CD8-positive, alpha-beta memory T cell (primary cell): ENCODE measurements at places on chromosomes 6 and 20. TPM values are rescaled to one million over a fixed set of nuclear protein-coding genes. Genes with fewer than 3 reads are reported as not detected.

MCCD1 gene
- total RNA-seq: not detected

MAFB gene
- total RNA-seq: 1.7 TPM

NFATC2 gene
- 63.0 TPM for total RNA-seq

ECT2L gene
- not detected for total RNA-seq

PFDN6 gene
- 118 TPM for total RNA-seq

SCUBE3 gene
- total RNA-seq: 0.07 TPM
